ENCODE measurements at places on chromosomes 1 and 21.
A peak's percentile ranks its signal among the peaks of the same experiment; 100 is the strongest.

- no peak for DNase-seq
These were observed 105.4 kb upstream of the FAM78B start for GRCh38 chr1:166272155-166272554.

DNA sequence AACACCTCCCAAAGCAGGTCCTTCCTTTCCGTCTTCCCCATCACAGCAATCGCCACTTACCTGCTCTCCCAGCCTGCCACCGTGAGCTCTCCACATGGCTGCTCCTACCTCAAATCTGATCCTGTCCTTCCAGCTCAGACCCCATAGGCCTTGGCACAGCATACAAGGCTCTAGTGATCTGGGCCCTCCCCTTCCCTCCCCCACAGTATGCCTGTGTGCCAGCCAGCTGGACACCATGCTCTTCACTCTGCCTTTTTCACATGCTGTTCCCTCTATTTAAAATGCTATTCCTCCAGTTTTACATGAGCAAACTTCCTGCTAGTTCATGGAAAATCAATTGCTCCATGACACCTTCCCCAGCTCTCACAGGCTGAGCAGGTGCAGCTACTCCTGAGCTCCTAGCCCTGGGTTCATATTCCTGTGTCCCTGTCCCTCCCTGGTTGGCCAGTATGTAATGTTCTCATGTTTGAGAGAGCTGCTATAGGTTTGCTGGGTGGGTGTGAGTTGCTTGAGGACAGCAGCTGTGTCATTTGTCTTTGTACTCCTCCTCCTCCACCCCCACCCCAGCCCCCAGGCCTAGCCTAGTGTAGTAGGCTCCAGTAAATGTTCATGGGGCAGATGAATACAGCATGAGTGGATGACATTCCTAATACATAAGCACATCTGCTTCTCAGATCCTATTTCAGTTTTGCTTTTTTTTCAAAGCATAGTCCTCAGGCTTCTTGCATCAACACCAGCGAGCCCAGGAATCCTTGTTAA is 6.3 kb upstream of the TNNT2 start:
- peak; percentile 96 for DNase-seq

GRCh38 chr1:30328401-30329262 is 394.8 kb downstream of the MATN1 start:
- no peak for DNase-seq

DNA sequence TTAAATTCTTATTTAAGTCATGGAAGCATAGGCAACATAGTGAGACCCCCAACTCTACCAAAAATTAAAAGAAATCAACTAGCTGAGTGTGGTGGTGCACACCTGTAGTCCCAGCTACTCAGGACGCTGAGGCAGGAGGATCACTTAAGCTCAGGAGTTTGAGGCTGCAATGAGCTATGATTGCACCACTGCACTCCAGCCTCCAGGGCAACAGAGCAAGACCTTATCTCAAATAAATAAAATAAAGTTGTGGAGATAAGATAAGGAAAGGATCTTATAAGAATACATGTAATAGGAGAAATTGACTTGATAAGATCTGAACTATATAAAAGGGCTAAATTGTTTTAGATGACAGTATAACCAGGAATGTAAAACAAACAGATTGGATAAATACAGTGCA is 2.3 kb upstream of the BATF3 start:
- DNase-seq: no peak

GRCh38 chr1:8816831-8817411 is 519 bp downstream of the RERE start:
- DNase-seq: no peak
